ENCODE measurements at places on chromosomes 2 and 18.
A peak's percentile ranks its signal among the peaks of the same experiment; 100 is the strongest.

- DNase-seq = no peak
Observed at GRCh38 chr2:197838036-197838435, 33.6 kb downstream of the PLCL1 start.

- no peak for DNase-seq
Observed at GRCh38 chr2:96087130-96087529, 29.2 kb downstream of the ADRA2B start.

DNA sequence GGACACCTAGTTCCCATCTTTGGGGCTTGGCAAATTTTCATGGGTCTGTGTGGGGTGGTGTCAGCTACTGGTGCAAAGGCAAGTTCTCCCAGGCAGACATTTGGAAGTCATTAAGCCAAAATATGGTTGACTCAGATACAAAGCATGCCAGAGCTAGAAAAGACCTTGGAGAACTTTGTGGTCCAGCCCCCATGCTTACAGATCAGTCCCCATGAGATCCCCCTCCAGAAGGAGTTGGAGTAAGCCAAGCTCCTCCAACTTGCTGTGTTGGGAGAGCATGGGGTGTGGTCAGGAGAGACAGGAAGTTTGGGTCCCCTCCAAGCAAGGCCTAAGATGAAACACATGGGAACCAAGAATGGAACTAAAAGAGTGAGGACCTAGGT, 224.5 kb downstream of the CYP26B1 start:
- no peak for DNase-seq

DNA sequence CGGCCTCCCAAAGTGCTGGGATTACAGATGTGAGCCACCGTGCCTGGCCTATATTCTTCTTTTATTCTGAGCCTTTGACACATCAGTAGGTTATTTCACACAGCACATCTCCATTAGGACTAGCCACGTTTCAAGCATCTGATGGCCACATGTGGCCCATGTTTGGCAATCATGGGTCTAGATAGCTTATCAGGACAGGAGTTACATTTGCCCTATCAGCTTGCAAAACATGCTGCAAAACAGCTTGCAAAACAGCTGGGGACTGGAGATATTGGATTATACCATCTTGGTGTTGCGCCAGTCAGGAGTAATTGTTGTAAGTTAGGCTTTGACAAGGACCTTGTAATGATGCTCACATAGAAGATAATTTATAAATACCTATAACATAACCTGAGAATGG, 94.9 kb downstream of the GBX2 start:
- DNase-seq = no peak

- DNase-seq = no peak
Observed at GRCh38 chr18:4641771-4642368, 186.8 kb upstream of the DLGAP1 start.

- DNase-seq = peak; percentile 29
Observed at GRCh38 chr2:71784734-71785511, 331.6 kb downstream of the DYSF start.

DNA sequence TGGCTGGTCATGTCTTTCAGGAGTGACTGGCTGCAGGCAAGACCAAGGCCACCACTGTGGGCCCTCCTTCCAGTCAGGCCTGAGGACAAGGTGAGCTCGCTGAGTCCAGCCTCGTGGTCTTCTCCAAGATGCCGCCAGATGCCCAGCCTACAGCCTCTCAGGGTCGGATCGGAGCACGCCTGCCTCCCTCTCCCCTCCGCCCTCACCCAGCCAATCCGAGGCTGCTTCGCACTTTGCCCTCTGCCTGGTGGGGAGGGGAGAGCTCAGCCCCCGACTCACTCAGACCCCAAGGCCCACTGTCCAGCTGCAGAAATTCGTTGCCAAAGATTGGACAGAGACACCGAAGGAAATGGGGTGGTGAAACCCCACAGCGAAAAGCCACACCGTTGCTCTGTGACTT, 33.1 kb downstream of the ATOH8 start:
- no peak for DNase-seq

DNA sequence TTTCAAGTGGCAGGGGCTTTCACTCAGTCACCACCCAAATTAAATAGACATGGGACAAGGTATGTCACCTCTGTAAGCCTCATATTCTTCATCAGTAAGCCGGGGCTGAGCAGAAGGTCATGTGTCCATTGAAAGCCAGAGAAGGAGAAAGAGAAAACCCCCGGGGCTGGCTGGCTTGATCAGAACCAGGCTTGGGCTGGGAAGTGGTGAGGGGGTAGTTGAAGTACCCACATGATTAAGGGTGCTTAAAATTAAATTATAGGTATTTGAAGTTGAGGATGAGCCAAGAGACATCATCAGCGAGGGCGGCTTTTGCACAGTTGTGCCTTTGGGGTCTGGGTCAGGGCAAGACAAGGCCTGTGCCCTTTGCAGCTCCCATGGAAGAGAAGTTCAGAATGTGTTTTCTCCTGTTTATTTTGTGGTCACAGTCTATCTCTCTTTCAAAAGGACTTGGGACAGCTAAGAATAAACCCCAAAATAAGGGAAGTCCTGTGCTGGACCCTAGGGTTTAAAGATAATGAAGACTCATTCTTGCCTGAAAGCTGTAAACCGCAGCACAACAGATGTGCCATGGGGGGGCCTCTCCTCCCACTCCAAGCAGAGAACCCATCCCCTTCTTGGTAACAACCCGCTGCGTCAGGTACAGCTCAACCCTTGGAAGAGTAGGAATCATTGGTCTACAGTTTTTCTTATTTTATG, 10.7 kb downstream of the DBI start:
- DNase-seq = no peak

DNA sequence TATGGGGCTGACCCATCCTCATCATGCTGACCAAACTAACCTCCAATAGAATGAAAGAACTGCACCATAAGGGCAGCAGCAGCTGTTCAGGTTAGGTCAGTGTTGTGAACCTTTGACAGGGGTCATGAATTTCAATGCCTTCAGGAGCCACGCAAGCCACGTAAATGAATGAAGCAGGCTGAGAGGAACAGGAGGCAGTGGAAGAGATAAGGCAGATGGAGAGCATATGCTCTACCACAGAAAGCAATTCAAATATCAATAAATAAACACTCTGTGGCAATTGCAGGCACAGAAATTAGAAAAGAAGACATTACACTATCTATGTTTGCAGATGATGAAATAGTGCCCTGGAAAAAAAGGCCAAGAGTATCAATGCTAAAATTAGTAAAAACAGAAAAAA, 56.3 kb downstream of the SCG2 start:
- DNase-seq = no peak

GRCh38 chr2:187078297-187078696, 229.3 kb upstream of the ZSWIM2 start:
- DNase-seq = no peak

DNA sequence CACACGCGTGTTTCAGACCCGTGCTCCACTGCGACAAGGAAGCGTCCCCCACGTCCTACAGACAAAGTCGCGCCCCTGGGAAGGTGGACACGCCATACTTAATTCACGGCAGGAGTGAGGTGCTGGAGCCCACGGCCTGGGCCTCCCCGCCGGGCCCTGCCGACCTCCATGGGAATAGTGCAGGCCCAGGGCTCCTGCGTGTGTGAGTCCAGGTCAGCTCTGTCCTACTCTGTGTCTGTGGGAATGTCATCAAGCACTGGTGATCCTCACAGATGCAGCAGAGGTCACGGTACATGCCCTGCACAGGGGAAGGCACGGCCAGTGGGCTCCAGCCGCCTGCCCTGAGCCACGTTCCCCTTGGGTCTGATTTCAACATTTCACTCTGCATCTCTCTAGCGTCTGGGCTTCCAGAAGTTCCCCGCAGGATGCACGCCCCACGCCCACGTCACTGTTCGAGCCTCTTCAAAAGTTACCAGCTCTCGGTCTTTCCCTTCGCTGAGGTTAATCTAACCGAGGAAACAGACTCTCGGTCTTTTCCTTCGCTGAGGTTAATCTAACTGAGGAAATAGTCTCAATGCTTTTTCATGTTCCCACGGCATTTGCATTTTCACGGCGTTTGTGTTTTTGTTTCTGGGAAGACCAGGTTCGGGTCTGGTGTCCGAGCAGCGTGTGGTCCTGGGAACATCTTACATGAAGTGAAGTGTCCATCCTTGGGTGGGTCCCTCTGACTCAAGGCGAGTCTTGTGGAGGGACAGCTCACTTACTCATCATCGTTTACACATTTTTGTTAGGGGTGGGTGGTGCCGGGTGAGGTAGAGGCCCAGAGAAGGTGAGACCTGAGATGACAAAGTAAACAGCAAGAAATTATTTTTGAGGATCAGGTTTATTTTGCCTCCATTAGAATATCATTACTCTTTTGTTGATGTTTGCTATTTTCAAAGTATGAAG, 157.3 kb upstream of the ALKAL2 start:
- no peak for DNase-seq

DNA sequence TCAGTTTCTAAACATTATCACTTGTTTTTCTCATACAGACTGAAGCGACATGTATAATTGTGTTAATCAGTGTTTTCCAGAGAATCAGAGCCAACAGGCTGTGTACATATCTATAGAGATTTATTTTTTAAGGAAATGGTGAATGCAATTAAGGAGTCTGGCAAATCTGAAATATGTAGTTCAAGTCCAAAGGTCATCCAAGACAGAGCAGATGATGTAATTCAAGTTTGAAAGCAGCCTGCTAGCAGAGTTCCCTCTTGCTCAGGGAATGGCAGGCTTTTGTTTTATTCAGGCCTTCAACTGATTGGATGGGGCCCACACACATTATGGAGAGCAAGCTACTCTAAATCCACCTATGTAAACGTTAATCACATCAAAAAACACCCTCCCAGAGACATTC, 282.6 kb downstream of the CBLN2 start:
- DNase-seq = no peak

DNA sequence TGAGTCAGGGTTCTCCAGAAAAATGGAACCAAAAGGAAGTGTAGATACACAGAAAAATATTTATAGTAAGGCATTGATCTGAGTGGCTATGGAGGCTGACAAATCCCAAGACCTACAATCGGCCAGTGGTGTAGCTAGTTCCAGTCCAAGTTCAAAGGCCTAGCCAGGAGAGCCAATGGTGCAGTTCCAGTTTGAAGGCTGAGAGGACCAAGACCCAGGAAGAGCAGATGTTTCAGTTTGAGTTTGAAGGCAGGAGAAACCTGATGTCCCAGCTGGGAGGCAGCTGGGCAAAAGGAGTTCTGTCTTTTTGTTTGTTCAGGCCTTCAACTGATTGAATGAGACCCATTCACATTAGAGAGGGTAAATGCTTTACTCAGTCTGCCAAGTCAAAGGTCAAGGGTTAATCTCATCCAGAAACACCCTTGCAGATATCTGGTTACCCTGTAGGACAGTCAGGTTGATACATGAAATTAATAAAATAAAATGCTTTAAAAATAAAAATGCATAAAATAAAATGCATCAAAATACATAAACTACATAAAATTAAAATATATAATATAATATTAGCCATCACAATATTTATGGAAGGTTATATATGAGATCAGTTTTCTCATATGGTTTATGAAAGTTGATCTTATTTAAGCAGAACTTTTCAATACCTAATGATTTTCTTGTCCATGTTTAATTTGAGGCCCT, 38.7 kb downstream of the KCNE4 start:
- DNase-seq = no peak

Measured in spleen (tissue), 13 donors.